A673 (cell line): ENCODE measurements at places on chromosomes 2 and 18. TPM values are rescaled to one million over a fixed set of nuclear protein-coding genes. Genes with fewer than 3 reads are reported as not detected.

DNA sequence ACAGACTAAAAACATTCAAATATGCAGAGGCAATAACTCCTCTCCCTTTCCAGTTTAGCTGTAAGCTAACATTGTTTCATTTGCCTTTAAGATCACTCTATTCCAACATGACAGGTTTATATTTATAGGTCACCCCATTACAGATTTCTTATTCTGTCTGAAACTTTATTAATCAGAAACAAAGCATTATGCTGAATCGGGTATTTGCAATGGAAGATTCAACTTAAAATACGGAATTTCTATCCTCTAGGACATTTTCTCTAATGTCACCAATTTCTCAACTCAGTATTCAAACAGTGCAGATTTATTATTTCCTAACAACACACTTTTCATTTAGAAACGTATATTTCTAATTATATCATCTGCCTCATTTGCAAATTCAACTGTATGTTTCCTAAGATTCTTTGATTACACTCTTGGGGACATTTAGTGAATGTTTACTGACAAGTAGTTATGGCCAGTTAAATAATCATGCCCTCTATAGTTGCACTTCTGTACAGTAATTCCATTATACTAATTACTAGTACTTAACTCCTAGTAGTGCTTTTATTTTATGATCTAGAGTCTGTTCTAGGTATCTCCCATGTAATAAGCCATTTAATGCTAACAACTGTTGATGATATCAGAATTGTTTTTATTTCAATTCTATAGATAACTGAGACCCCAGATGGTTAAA, 358.1 kb downstream of the ERBB4 start:
- peaks cover 9% of the 10 kb centered on the region for H3K4me1 ChIP-seq
- H3K4me3 ChIP-seq, result no peak overlapping the region
- no peak for DNase-seq
- no peaks in the 10 kb centered on the region for H3K36me3 ChIP-seq

- no peak overlapping the region for H3K27ac ChIP-seq
- no peaks in the 10 kb centered on the region for H3K4me1 ChIP-seq
- peak overlapping the region; percentile 27 for H3K4me3 ChIP-seq
- H3K27me3 ChIP-seq, result no peaks in the 10 kb centered on the region
Observed at GRCh38 chr18:75247611-75248421, 37.2 kb downstream of the TSHZ1 start.

- no peaks in the 10 kb centered on the region for H3K36me3 ChIP-seq
- H3K4me1 ChIP-seq, result no peaks in the 10 kb centered on the region
- H3K4me3 ChIP-seq, result no peak overlapping the region
- DNase-seq, result peak; percentile 64
Observed at GRCh38 chr2:198127627-198128026, 323.2 kb downstream of the PLCL1 start.

- H3K27me3 ChIP-seq, result no peaks in the 10 kb centered on the region
- H3K27ac ChIP-seq, result no peak overlapping the region
- no peak for DNase-seq
- H3K4me3 ChIP-seq, result no peak overlapping the region
- peaks cover 4% of the 10 kb centered on the region for H3K36me3 ChIP-seq
Observed at GRCh38 chr2:226739545-226740030, 60.0 kb downstream of the IRS1 start.

DNA sequence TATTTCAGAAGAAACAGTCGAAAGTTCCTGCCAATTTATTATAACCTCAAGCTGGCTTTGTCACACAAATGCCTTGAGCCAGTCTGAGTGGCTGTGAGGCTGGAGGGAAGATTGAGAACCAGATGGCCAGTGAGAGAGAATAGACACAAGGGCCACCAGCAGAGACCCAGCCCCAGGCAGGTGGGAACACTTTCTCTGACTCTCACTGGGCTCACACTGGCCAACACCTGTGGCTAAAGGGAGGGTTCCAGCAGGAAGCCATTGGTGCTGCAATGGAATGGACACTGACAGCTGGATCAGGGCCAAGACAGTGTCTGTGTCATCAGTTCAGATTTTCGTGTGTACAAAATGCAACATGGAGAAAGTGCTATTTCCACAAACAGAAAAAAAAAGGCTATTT, 29.9 kb downstream of the LOXHD1 start:
- no peak for DNase-seq
- no peaks in the 10 kb centered on the region for H3K27me3 ChIP-seq
- H3K36me3 ChIP-seq, result no peaks in the 10 kb centered on the region
- no peak overlapping the region for H3K27ac ChIP-seq
- peaks cover 11% of the 10 kb centered on the region for H3K4me1 ChIP-seq

The POTEI gene
- total RNA-seq, result not detected in 2 replicates

The NFATC1 gene
- 10.4 and 13.5 TPM in 2 replicates for total RNA-seq

The KLHL29 gene
- 11.0 and 12.2 TPM in 2 replicates for total RNA-seq

The DHRS9 gene
- not detected in 2 replicates for total RNA-seq

The GCKR gene
- total RNA-seq, result not detected in 2 replicates

DNA sequence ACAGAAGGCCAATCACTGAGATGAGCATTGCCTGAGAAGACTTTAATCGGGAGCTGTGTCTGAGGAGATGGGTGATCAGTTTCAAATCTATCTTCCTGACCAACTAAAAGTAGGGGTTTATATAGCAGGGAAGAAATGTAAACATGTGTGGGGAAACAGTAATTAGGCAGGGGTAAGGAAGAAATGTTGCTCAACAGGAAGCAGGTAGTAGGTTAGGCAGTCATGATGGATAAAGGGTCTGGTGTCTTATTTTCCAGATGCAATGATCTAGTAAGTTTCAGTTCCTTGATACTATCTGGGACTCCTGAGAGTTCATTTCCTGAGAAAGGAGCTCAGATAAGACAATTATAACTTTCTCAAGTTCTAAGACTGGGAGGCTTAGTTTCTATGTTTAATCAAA, 33.8 kb upstream of the DNAJC10 start:
- H3K27me3 ChIP-seq, result no peaks in the 10 kb centered on the region
- no peak for DNase-seq
- no peaks in the 10 kb centered on the region for H3K4me1 ChIP-seq
- no peak overlapping the region for H3K27ac ChIP-seq

The DTYMK gene
- 139 TPM in 2 replicates for total RNA-seq

The PARD3B gene
- total RNA-seq, result 7.6 and 7.7 TPM in 2 replicates

DNA sequence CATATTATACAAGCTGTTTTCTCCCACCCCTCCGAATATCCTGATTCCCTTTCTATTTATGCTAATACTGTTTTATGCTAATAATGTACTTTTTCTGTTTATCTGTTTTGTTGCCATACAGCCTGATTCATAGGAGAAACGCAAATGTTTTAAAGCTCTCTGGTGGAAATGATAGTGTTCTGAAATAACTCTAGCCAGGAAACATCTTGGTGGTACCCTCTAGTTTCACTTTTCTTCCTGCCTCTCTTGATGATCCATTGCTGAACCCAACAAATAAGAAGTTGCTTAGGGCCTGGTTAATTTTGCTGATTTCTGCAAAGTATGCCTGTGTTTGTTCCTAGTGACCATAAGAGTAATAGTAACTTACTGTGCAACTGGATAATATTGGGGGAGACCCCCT, 148.4 kb upstream of the KCTD1 start:
- no peak overlapping the region for H3K4me3 ChIP-seq
- no peaks in the 10 kb centered on the region for H3K4me1 ChIP-seq
- no peak overlapping the region for H3K27ac ChIP-seq

GRCh38 chr2:62383846-62384245, 122.1 kb downstream of the TMEM17 start:
- H3K27ac ChIP-seq, result no peak overlapping the region
- no peaks in the 10 kb centered on the region for H3K27me3 ChIP-seq
- H3K36me3 ChIP-seq, result no peaks in the 10 kb centered on the region
- DNase-seq, result no peak
- H3K4me1 ChIP-seq, result no peaks in the 10 kb centered on the region

GRCh38 chr2:237866101-237866621, 6.7 kb downstream of the RAMP1 start:
- no peak overlapping the region for H3K27ac ChIP-seq
- no peak for DNase-seq
- no peaks in the 10 kb centered on the region for H3K36me3 ChIP-seq
- no peaks in the 10 kb centered on the region for H3K27me3 ChIP-seq
- peaks cover 4% of the 10 kb centered on the region for H3K4me1 ChIP-seq

DNA sequence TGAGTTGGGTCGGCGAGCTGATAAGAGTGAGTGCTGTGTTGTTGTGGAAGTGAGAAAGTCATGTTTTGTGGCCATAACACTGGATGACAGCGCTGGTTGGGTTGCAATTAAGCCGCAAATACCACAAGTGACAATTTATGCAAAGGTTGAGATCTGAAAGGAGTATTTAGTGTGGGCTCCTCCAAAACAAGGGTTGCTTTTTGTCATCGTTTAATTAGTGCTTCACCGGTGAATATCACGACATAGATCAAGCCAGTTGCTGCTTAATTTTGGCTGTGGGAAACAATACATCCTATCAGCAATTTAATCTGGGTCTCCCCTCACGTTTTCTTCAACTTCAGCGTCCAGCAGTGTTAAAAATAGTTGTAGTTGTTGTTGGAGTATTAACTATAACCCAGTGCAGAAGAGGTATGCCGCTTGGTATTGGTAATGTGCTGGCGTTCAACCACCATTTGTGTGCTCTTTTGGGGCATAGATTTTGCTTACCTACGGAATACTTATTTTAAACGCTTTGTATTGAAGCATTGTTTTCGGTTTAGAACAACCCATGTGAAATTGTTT, 662 bp downstream of the ACVR2A start:
- H3K27me3 ChIP-seq, result no peaks in the 10 kb centered on the region
- H3K36me3 ChIP-seq, result no peaks in the 10 kb centered on the region

The PAIP2B gene
- 1.1 and 2.3 TPM in 2 replicates for total RNA-seq

DNA sequence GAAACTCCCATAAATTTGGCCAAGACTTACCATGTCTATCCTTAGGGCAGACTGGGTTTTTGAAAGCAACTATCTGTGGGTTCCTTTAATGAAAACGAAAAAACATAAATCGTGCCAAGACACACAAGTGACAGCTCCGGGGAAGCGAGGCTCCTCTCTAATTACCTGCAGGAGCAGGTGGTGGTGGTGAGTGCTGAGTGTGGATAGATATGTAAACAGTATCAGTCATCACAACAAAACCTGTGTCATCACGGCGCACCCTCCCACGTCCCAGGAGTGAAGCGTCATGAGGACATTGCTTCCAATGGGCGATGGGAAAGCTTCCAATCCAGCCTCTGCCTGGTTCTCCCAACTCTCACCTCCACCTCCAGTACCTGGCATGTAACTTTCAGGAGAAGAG, 31.3 kb downstream of the ACKR3 start:
- peaks cover 40% of the 10 kb centered on the region for H3K27me3 ChIP-seq
- DNase-seq, result no peak
- no peak overlapping the region for H3K27ac ChIP-seq
- no peak overlapping the region for H3K4me3 ChIP-seq
- no peaks in the 10 kb centered on the region for H3K4me1 ChIP-seq
- H3K36me3 ChIP-seq, result no peaks in the 10 kb centered on the region
